Body of pancreas (tissue), 4 donors: ENCODE measurements at places on chromosomes 5 and 9. TPM values are rescaled to one million over a fixed set of nuclear protein-coding genes. Genes with fewer than 3 reads are reported as not detected.

BHMT gene
- not detected for total RNA-seq

GPX3 gene
- 686 TPM for total RNA-seq

VPS13A gene
- total RNA-seq, result 42.5 TPM

SLC34A3 gene
- total RNA-seq, result 0.33 TPM

KCNV2 gene
- not detected for total RNA-seq

LRRC19 gene
- 0.78 TPM for total RNA-seq

SNCB gene
- total RNA-seq, result not detected

DNA sequence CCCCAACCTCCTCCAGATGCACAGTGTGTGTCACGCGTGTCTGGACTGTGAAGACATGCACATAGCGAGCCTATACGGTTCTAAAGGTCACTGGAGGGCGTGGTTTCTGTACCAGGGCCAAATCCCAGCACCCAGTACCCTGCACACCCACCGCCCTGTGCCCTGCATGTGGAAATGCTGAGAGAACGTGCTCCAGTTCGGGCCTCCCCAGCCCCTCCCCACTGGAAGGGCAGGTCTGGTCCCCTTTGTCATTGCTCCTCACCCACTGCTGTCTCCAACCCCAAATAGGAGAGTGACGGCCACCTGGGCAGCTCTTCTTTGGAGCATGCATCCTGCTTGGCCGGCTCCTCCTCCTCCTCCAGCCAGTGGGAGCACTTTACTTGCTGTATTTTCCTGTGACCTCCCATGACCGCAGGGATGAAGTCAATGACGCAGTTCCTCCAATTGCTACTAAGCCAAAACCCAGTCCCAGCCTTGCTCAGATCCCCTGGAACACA, 116.7 kb downstream of the WNK2 start:
- no peaks in the 10 kb centered on the region for H3K27me3 ChIP-seq
- no peak overlapping the region for H3K27ac ChIP-seq
- H3K4me3 ChIP-seq, result no peak overlapping the region
- H3K36me3 ChIP-seq, result no peaks in the 10 kb centered on the region
- peaks cover 13% of the 10 kb centered on the region for H3K4me1 ChIP-seq

DNA sequence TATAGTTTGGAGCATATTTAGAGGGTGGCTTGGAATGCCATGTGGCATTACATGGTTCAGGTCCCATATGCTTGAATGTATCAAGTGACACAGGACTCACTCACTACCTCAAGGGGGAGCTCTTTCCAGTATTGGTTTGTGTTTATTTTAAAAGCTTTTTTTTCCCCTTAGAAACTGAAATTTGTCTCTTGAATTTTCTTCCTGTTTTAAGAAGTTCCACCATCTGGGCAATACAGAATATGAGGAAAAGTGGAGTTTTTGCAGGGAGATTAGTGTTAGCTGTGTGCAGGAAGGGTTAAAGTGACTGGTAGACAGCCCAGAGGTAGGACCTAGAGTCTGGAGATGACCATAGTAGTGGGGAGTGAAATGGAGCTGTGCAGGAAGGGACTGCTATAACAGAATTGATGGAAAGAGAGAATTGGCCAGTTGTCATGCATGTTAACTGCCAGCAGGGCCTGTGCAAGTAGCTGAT, 36.6 kb downstream of the CTNNA1 start:
- peaks cover 2% of the 10 kb centered on the region for H3K36me3 ChIP-seq
- H3K27ac ChIP-seq, result no peak overlapping the region
- DNase-seq, result peak; percentile 35
- peaks cover 12% of the 10 kb centered on the region for H3K4me1 ChIP-seq
- no peaks in the 10 kb centered on the region for H3K27me3 ChIP-seq
- no peak overlapping the region for H3K4me3 ChIP-seq

- no peak overlapping the region for H3K4me3 ChIP-seq
- no peaks in the 10 kb centered on the region for H3K27me3 ChIP-seq
Observed at GRCh38 chr5:66425842-66426241, 170.4 kb upstream of the MAST4 start.

GRCh38 chr5:6909901-6910300, 196.7 kb downstream of the TENT4A start:
- no peak overlapping the region for H3K27ac ChIP-seq
- H3K4me3 ChIP-seq, result no peak overlapping the region
- no peak for DNase-seq
- H3K4me1 ChIP-seq, result peaks cover 7% of the 10 kb centered on the region
- no peaks in the 10 kb centered on the region for H3K27me3 ChIP-seq

DNA sequence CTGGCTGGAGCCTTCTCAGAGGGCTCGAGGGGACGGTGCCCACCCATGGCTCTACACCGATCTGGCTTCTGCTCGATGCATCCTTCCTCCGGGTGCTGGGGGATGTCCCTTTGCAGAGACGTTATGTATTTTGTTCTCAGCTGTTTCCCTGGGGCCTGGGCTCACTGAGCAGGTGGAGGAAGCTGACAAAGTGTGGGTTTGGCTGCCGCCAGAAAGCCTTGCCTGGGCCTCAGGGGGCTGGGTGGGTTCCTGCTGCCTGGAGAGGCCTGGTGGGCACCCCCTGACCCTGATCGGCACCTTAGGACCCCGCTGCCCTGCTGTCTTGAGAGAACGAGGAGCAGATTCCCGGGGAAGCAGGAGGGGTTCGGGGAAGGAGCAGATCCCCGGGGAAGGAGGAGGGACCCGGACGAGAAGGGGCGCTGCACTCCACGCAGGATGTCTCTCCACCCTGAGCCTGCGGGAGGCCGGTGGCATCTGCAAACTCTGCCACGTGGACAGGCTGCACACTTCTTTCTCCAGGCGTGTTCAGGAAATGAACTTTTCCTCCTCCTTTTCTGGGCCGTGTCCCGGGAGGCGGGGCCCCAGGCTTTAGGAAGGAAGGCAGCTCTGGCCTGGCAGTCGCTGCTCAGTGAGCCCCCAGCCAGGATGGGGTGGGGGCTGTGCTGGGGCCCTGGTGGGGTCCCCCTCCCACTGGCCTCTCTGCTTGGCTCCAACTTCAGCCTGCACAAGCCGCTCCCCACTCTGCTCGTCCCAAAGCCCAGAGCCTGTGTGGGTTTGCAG, 148.9 kb downstream of the RXRA start:
- no peaks in the 10 kb centered on the region for H3K36me3 ChIP-seq
- DNase-seq, result peak; percentile 34
- H3K27ac ChIP-seq, result peak overlapping the region; percentile 30
- H3K4me1 ChIP-seq, result no peaks in the 10 kb centered on the region

DNA sequence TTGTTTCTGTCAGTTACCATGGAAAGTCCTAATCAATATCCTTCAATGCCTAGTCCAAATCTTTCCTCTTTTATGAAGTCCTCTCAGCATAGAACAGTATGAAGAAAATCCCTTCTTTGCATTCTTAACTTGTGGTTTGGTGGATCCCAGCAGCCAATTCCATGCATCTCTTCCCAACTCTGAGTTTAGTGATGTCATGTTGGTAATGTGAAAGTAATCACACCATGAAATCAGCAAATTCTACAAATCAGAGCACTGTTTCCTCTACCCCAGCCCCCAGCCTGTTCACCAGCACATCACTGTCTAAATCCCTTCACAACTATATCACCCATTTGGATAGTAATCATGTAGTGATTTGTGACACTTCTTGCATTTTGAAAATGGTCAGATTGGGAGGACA, 4.7 kb upstream of the C1QTNF2 start:
- H3K4me3 ChIP-seq, result no peak overlapping the region
- peaks cover 4% of the 10 kb centered on the region for H3K4me1 ChIP-seq
- H3K27me3 ChIP-seq, result no peaks in the 10 kb centered on the region
- no peaks in the 10 kb centered on the region for H3K36me3 ChIP-seq
- DNase-seq, result no peak
- no peak overlapping the region for H3K27ac ChIP-seq

GRCh38 chr9:20356403-20357036, 265.8 kb downstream of the MLLT3 start:
- DNase-seq, result peak; percentile 68
- no peaks in the 10 kb centered on the region for H3K36me3 ChIP-seq
- no peaks in the 10 kb centered on the region for H3K27me3 ChIP-seq
- peak overlapping the region; percentile 49 for H3K27ac ChIP-seq

DNA sequence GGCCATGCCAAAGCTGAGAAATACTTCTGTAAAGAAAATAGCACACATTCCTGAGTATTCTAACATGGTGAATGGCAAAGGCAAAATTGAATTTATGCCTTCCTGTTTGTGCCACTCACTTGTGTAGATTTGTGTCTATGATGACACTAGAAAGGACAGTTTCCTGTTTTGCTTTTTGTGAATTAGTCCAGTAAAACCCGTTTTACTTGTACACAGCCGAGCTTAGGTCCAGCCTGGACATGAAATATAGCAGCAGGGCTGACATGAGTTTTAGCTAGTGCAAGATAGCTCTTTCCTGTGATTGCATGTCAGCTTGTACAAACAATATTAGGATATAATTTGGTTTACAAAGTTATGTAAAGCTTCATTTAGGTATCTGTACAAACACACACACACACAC, 1891.7 kb upstream of the WWC1 start:
- no peaks in the 10 kb centered on the region for H3K4me1 ChIP-seq
- H3K4me3 ChIP-seq, result no peak overlapping the region
- no peaks in the 10 kb centered on the region for H3K27me3 ChIP-seq
- no peak for DNase-seq

GRCh38 chr9:93598647-93599241, 22.4 kb downstream of the PHF2 start:
- peaks cover 40% of the 10 kb centered on the region for H3K4me1 ChIP-seq
- DNase-seq, result no peak
- H3K27ac ChIP-seq, result no peak overlapping the region
- no peaks in the 10 kb centered on the region for H3K27me3 ChIP-seq
- no peaks in the 10 kb centered on the region for H3K36me3 ChIP-seq

GRCh38 chr9:129113645-129114304, 2.6 kb downstream of the PTPA start:
- no peaks in the 10 kb centered on the region for H3K27me3 ChIP-seq
- no peak overlapping the region for H3K4me3 ChIP-seq

- no peak overlapping the region for H3K4me3 ChIP-seq
- no peaks in the 10 kb centered on the region for H3K4me1 ChIP-seq
- no peak overlapping the region for H3K27ac ChIP-seq
- no peaks in the 10 kb centered on the region for H3K27me3 ChIP-seq
- H3K36me3 ChIP-seq, result no peaks in the 10 kb centered on the region
- DNase-seq, result no peak
Observed at GRCh38 chr5:50691399-50692016, 25.1 kb downstream of the PARP8 start.

DNA sequence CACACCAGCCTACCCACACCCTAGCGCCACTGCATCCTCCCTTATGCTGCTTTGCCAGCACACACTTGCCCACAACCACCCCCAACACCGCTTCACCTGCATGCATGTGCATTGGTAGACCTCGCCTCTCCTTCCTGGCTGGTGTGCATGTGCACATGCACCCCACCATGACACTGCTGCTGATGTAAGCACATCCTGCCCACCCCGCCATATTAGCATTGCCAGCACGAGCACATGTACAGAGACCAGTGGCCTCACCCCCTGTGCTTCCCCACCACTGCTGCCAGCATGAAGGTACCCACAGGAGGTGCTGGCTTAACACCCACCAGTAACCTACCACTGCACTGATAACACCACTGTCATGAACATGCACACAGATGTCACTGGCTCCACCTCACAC, 218.2 kb downstream of the SLCO4C1 start:
- H3K27ac ChIP-seq, result no peak overlapping the region
- no peaks in the 10 kb centered on the region for H3K27me3 ChIP-seq
- DNase-seq, result no peak
- no peaks in the 10 kb centered on the region for H3K36me3 ChIP-seq
- H3K4me1 ChIP-seq, result no peaks in the 10 kb centered on the region

DNA sequence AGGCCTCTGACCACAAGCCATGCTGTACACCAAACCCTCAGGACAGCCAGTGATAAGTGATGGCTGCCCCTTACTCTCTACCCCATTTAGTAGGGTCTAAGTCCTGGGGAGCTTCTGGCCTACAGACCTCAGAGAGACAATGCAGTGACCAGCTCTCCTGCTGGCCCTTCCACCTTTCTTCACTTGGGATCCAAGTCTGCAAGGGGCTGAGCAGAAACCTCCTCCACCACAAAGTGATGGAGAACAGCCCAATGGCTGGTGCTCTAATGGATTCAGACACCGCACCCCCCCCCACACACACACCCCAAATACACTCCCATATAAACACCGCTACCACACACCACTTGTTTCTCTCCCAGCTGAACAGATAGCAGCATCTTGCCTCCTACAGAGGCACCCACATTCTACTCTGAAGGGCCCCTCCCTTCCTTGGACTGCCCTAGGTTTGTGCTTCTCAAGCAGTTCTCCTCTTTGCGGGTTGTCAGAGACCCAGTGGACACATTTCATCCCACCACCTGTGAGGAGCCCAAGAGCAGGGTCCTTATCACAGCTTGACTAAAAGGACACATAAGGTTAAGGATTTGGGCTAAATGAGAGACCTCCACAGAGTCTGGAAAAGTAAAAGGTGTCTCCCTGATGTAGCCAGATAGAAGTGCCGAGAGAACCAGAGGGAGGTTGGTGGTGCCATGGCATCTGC, 1.3 kb upstream of the PDLIM4 start:
- H3K36me3 ChIP-seq, result no peaks in the 10 kb centered on the region
- H3K4me1 ChIP-seq, result peaks cover 25% of the 10 kb centered on the region
- H3K27ac ChIP-seq, result no peak overlapping the region
- no peaks in the 10 kb centered on the region for H3K27me3 ChIP-seq
- DNase-seq, result no peak
- H3K4me3 ChIP-seq, result no peak overlapping the region

- H3K36me3 ChIP-seq, result no peaks in the 10 kb centered on the region
- H3K4me3 ChIP-seq, result no peak overlapping the region
- no peak for DNase-seq
- no peaks in the 10 kb centered on the region for H3K27me3 ChIP-seq
- no peak overlapping the region for H3K27ac ChIP-seq
Observed at GRCh38 chr5:33808699-33809098, 83.1 kb downstream of the ADAMTS12 start.

DNA sequence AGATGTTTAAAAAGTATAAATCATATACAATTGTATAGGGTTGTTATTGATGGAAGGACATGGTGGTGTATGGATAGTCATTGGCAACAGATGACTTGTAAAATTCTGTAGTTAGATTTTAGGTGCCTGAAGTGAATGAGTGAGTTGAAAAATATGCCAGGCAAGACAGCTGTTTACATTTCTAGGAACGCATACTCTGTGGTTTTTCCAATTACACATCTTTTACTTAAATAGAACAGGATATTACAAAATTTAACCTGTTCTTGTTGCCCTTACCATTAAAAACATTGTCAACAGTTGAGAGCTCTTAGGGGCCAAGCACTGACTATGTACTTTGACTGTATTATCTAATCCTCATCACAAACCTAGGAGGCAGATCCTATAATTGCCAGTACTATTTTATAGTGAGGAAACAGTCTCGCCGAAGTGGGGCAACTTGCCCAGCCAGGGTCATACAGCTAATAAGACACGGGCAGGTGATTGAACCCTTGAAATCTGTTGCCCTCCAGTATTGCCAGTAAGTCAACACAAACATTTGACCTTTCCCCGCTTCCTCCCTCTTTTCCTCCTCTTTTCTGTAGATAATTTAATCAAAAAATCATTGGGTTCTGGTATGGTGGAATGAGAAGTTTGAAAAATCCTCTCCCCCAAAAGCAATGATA, 88.6 kb downstream of the MACROH2A1 start:
- H3K36me3 ChIP-seq, result no peaks in the 10 kb centered on the region
- no peak for DNase-seq

GRCh38 chr5:153517241-153517611, 26.8 kb downstream of the GRIA1 start:
- DNase-seq, result no peak
- H3K27ac ChIP-seq, result no peak overlapping the region
- H3K4me3 ChIP-seq, result no peak overlapping the region

- no peaks in the 10 kb centered on the region for H3K36me3 ChIP-seq
- DNase-seq, result no peak
- H3K27me3 ChIP-seq, result no peaks in the 10 kb centered on the region
- H3K4me3 ChIP-seq, result no peak overlapping the region
- H3K4me1 ChIP-seq, result no peaks in the 10 kb centered on the region
Observed at GRCh38 chr5:100846772-100847171, 56.3 kb downstream of the ST8SIA4 start.
